Subcutaneous preadipocyte (primary cell): ENCODE measurements at places on chromosomes 6 and 20. TPM values are rescaled to one million over a fixed set of nuclear protein-coding genes. Genes with fewer than 3 reads are reported as not detected.

The RALGAPA2 gene
- total RNA-seq = 5.1 and 5.7 TPM in 2 replicates

The LAMP5 gene
- total RNA-seq = under 0.01 TPM in 1 of 2 replicates, not detected in the other

The SPATA25 gene
- total RNA-seq = 1.4 and 1.5 TPM in 2 replicates

The C20orf96 gene
- total RNA-seq = 0.59 and 1.8 TPM in 2 replicates

The TCF21 gene
- total RNA-seq = 0.20 and 0.37 TPM in 2 replicates

The TBC1D20 gene
- 25.0 and 28.2 TPM in 2 replicates for total RNA-seq

The IBTK gene
- total RNA-seq = 43.4 and 67.1 TPM in 2 replicates

The WFDC10B gene
- not detected in 2 replicates for total RNA-seq

The HLA-DMA gene
- 1.4 and 1.8 TPM in 2 replicates for total RNA-seq

The PDE10A gene
- total RNA-seq = 0.20 and 0.73 TPM in 2 replicates

The GMPR gene
- 1.8 and 2.7 TPM in 2 replicates for total RNA-seq

The SLC12A5 gene
- not detected in 2 replicates for total RNA-seq

The CBLN4 gene
- total RNA-seq = not detected in 2 replicates

The SUMO4 gene
- 1.8 and 2.7 TPM in 2 replicates for total RNA-seq

The CCDC170 gene
- 0.37 and 0.39 TPM in 2 replicates for total RNA-seq

The PRPH2 gene
- total RNA-seq = 0.73 and 0.78 TPM in 2 replicates

The THBS2 gene
- 197 and 279 TPM in 2 replicates for total RNA-seq

The PKHD1 gene
- not detected in 2 replicates for total RNA-seq

The HCRTR2 gene
- total RNA-seq = not detected in 2 replicates

The DZANK1 gene
- total RNA-seq = 0.73 and 1.2 TPM in 2 replicates

The MYL9 gene
- total RNA-seq = 11.3 and 23.1 TPM in 2 replicates

The CST2 gene
- total RNA-seq = not detected in 2 replicates

The CD24 gene
- 0.20 TPM in 1 of 2 replicates, not detected in the other for total RNA-seq

The MYB gene
- under 0.01 TPM in 2 replicates for total RNA-seq

The SULF2 gene
- total RNA-seq = 0.37 and 0.98 TPM in 2 replicates

The PPP1R14C gene
- total RNA-seq = under 0.01 TPM in 1 of 2 replicates, not detected in the other

The SYTL3 gene
- total RNA-seq = 0.37 and 1.6 TPM in 2 replicates

The SLC18B1 gene
- 6.1 and 7.3 TPM in 2 replicates for total RNA-seq

The TMEM74B gene
- not detected in 2 replicates for total RNA-seq
